Stimulated activated CD8-positive, alpha-beta memory T cell treated with anti-CD3 and anti-CD28 coated beads, Interleukin-7, amount 100 ng/mL, for 48 hours (primary cell): ENCODE measurements at places on chromosomes 1 and 21.

DNA sequence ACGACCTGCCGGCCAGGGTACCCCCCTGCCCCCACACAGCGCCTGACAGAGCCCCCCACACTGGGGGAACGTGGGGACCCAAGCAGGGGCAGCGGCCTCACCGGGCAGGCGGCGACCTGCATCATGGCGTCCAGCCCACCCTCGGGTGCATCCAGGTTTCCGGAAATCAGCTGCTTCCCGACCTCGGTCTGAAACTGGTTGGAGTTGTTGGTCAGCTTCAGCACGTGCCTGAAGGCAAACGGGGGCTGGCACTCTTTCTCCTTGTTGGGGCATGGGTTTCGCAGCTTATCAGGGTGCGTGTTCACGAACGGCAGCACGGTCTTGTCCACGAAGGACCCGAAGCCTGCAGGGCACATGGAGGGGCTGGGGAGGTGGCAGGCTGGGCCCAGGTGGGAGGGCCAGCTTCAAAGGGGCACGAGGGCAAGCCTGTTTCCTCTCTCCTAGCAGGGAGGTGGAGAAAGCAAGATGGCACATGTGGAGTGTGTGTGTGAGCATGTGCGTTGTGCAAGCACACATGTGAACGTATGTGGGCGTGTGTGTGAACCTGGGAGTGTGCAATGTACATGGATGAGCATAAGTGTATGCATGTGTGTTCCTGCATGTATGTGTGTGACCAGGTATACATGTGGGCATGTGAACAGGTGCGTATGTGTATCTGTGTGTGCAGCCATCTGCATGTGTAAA, 19.2 kb downstream of the ITGB2 start:
- DNase-seq = no peak

GRCh38 chr21:15687208-15687607, 42.6 kb upstream of the USP25 start:
- DNase-seq = no peak

DNA sequence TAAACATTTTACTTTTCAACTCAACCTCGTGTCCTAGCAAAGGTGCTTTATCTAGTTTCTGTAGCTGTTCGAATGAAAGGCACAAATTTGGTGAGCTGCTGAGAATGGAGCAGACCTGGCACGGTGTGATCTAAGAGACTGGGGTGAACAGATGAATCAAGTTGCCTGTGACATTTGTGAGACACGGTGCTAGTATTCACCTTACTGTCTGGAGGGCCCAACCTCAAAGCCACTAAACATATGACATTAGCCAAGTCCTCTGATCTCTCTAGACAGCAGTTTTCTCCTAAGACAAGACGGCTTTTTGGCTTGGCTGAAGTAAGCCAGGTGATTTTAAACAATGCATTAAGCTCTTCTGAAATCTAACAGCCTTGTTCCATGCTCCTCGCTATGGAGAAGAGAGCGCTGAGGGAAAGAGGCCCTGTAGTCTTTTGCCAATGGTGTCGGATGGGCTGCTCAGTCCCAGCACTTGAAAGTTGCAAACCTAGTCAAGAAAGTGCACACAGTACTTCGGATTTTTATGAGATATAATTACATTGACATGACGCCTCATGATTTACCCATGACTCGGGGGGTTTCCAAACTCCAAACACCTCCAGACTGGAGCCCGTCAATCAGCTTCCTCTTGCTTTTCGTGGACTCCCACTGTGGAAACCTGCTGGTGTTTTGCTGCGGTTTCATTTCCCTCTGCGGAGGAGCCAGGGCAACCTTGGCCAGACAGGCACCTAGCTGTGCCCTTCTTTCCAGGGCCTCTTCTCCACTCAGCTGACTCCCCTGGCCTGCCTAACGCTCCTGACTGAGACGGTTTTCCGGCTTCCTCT, 794 bp upstream of the TOR3A start:
- DNase-seq = no peak

DNA sequence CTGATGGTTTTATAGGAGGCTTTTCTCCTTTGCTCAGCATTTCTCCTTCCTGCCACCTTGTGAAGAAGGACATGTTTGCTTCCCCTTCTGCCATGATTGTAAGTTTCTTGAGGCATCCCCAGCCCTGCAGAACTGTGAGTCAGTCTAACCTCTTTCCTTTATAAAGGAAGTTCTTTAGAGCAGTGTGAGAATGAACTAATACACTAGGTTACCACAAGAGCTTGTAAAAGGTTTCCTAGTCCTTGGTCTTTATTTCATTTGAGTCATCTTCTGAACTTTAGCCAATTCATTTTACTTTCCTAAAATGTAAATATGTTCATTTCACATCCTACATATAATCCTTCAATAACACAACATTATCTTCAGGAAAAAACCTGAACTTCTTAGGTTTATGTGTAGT, 365.3 kb downstream of the HHIPL2 start:
- DNase-seq = no peak

GRCh38 chr1:78096017-78096416, 50.3 kb downstream of the GIPC2 start:
- no peak for DNase-seq

GRCh38 chr21:34801519-34802132, 132.8 kb downstream of the CLIC6 start:
- no peak for DNase-seq

DNA sequence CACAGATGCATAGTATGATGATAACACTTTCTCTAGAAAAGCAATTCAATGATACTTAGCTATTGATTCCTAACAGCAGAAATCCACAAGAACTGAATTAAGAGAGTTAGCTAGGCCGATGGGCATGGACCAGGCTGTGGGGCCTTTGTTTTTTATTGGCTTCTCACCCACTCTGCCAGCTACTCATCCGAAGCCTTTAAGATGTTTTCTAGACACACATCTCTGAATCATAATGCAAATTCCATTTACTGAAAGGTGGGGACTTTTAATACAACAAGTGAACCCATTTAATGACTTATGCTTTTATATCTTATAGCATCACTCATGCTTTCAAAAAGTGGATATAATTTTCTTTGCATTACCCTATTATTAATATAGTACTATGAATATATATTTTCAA, 170.2 kb downstream of the RUNX1 start:
- no peak for DNase-seq

DNA sequence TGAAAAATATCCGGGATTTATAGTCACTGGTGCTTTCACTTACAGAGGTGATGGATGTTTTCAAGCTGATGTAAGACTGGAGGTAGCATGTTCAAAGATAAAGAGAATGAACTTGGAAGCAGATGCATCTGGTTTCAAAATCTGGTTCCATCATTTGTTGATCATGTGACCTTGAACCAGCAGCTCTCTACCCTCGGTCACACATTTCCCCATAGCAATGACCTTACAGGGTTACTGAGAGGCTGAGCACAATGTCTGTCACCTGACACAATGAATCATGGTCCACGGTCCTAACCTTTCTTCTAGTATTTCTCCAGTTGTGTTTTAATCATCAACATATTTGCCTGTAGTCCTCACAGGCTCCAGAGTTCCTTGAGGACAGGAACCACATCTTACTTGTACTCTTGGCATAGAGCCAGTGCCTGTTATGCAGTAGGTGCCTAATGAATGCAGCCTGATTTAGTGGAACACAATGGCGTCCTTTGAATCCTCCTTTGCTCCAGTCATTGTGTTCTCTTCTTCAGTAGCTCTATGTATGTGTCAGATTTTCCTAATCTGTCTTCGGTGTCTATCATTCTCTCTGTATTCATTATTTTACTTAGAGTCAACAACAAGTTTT, 667.3 kb downstream of the PTPRU start:
- no peak for DNase-seq

GRCh38 chr1:160179336-160179735, 11.0 kb upstream of the CASQ1 start:
- no peak for DNase-seq

- DNase-seq = no peak
Observed at GRCh38 chr1:180854456-180854855, 58.2 kb upstream of the KIAA1614 start.

DNA sequence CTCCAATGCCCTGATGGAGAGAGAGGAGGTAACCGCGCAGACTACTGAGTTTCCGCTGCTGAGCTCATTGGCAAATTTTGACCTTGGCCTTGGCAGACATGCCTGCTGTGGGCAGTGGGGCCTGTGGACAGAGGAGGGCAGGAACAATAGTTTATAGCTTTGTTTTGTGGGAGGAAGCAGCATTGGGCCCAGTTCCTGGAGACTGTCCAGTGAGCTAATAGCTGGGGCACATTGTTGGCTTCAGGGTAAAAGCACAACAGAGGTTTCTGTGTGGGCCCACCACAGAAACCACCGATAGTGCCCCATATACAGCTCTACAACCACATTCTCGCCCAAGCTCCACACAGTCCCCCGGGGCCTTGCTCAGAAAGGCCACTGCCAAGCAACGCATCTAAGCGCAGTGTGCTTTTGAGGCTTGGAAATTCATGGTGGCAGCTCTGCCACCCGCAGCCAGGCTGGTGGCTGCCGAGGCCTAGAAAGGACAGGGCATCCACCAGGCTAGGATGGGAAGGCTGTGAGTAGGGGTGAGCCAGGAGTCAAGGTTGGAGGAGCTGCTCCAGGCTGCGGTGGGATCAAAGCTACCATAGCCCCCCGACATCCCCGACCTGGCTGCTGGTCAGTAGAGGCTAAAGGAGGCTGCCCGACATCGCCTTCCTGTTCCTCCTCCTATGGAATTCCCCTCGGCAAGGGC, 43.2 kb downstream of the NEK2 start:
- no peak for DNase-seq

- DNase-seq = no peak
Observed at GRCh38 chr1:162709132-162709860, 77.0 kb downstream of the DDR2 start.

- no peak for DNase-seq
Observed at GRCh38 chr1:35708441-35708921, 10.2 kb downstream of the C1orf216 start.

GRCh38 chr1:48932366-48932765, 155.7 kb upstream of the BEND5 start:
- DNase-seq = no peak

- no peak for DNase-seq
Observed at GRCh38 chr1:212162635-212163034, 122.6 kb upstream of the PPP2R5A start.

- no peak for DNase-seq
Observed at GRCh38 chr21:44024257-44024656, 12.1 kb downstream of the TRAPPC10 start.

- no peak for DNase-seq
Observed at GRCh38 chr21:35063428-35064172, 14.5 kb upstream of the RUNX1 start.

DNA sequence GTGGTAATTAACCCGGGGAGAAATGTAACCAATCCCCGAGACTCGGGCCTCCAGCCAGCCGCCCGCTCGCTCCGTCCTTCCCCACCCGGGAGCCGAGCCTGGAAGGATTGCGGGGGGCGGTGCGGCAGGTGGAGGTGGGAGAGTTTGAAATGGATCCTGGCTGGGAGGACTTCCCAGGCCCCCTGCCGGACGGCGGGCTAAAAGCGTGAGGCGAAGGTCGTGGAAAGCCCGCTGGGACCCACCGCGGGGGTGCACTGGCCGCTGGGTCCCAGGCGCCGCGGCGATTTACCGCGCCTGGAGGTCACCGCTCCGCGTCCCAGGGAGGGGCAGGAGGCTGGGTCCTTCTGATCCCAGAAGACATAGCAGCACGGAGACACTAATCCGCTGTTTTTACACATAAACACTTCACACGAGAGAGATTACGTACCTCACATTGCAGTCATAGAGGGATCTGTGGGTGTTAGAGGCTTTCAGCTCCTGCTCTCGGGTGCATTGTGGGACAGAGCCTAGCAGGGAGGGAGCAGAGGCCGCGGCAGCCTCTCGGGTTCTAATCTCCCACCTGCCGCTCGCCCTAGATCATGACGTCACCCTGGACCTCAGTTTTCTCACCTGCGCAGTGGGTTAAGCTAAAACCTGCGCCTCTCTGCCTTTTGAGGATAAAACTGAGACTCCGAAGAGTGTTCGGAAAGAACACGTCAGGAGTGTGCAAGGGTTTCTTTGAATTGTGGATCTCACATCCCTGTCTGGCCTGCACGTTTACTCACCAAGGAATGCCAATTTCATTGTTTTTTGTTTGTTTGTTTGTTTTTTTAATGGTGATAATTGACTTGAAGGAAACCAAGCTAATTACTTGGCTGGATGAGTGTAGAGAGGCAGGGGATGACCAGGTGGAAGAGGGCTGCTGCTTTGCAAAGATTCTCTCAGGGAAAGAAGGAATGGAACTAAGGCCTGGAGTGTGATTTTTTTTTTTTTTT, 17.1 kb upstream of the TMEM9 start:
- DNase-seq = no peak

DNA sequence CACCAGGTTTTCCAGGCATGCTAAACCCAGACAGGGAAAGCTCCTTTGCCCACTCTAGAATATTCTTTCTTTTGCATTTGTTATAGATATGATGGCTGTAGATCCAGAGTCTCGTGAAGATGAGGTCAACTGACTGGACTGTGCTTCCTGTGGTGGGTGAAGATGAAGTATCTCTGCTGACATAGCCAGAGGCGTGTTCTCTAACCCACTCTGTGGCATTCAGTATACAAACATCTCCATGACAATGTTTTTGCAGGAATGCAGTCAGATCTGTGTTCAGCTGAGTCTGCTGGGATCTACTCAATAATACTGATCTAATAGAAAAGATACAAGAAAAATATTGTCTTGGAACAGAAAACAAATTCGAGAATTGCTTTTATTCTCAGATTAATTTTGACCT, 11.3 kb downstream of the RWDD2B start:
- no peak for DNase-seq

DNA sequence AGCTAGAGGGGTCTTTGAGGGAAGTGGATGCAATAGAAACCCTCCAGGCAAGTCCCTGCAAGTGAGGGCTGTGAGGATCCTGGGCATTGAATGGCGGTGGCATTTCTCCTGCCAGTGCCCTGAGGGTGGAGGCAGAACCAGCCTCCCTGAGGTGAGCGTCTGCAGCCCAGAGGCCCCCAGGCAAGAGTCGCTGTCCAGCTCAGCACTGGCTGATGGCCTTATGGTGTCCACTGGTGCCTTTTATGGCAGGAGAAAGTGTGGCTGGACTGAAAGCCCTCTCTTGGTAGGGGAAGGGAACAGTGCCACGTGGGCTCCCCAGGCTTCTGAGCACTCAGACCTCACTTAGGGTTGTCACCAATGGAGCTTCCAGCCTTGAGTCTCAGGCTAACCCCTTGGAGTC, 77.3 kb downstream of the SH3BGR start:
- no peak for DNase-seq

GRCh38 chr1:64846573-64847430, 101.9 kb downstream of the RAVER2 start:
- DNase-seq = no peak

DNA sequence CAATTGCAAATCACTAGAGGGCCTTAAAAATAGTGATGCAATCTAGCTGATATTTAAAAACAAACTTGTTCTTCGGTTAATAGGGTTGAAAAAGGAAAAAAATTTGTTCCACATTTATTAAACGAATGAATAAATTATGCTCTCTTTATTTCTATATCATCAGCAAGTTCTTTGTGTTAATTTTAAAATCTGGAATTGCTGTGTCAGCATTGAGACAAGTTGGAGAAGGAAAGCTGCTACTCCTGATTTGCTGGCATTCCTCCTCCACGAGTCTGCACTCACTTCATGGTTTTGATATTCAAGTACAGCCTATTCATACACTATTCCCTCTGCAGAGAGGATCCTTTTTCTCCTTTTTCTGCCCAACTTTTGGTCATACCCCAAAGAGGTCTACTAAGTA, 117.6 kb downstream of the MRPL39 start:
- no peak for DNase-seq
